ENCODE measurements at places on chromosomes 7 and 10. TPM values are rescaled to one million over a fixed set of nuclear protein-coding genes. Genes with fewer than 3 reads are reported as not detected.

Gene LRRD1
- not detected for total RNA-seq

DNA sequence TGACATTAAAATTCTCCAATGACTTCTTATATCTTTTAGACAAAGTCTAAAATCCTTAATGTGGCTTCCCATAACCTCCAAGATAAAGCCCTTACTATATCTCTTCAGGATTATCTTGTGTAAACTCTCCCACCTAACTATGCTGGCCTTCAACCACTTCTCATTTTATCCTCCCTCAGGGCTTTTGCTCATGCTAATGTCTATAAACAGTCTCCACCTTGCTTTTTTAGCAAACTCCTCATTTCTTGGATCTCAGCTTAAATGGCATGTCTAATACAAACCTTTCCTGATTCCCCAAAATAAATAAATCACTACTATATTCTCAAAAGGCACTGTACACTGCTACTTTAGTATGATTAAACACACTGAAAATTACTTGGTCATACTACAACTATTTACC, 181.2 kb downstream of the LRRN3 start:
- DNase-seq = no peak

DNA sequence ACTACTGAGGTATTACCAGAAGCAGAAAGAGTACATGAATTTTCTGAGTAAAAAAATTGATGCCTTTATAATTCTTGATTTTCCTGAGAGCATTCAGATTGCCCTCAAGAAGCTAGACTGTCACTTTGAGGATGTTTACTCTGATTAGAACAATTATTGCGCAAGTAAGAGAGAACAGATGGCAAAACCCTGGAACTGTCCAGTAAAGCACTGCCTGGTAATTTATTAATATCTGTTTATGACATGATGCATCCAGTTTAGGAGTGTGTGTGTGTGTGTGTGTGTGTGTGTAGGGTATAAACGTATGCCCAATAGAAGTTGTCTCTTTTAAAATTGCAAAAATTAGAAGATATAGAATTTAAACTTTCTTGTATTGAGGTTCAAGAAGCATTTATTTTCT, 379.7 kb downstream of the PHTF2 start:
- no peak for DNase-seq

DNA sequence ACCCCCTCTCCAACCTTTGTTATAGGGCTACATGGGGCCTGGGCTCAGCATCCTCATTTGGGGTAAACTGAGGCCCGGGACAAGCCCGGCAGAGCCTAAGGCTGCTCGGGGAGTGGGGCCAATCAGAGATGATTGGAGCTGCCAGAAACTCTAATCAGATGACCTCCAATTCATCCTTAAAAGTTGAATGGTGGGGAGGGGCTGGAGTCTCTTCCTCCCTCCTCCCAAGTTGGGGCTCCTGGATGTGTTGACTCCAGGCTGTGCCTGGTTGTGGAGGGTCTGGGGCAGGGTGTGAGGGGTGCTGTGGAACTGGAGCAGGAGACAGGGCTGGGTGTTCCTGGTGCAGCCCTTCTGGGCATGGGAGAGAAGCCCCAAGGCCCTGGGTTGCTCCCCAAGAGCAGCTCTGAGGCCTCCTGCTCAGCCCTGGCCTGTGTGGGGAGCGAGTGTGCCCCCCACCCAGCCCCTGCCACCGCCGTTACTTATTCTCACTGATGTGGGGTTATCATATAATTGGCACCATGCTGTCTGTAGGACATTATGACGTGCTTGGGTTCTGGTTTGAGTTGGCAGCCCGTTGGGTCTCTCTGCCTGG, 2.2 kb downstream of the BHLHA15 start:
- DNase-seq = no peak

DNA sequence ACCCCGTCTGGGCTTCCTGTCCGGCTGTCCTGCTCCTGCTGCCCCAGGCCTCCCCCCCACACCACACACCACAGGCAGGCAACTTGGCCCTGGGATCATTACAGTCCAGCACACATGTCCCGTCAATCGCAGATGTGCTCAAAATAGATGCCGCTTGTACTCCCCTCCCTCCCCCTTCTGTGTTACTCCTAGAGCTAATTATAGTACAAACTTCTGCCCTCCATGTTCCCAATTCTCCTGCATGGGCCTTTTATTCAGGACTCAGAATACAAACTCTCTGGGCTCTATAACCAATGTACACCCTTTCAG, at the start of gene SYNPO2L:
Gene SYNPO2L, minus strand, starts transcription at position 40 of the 309 bp plus-strand sequence. CDS start 107 bp downstream, outside the sequence.
- DNase-seq = no peak

GRCh38 chr10:126242397-126243260, 145.6 kb downstream of the ADAM12 start:
- DNase-seq = no peak

GRCh38 chr7:1532456-1533254, 2.2 kb downstream of the MAFK start:
- DNase-seq = peak; percentile 71

Gene ZNF365
- total RNA-seq = 4.7 TPM

- peak; percentile 43 for DNase-seq
These were observed 147.9 kb upstream of the FZD8 start for GRCh38 chr10:35789996-35790395.

- no peak for DNase-seq
These were observed 65.2 kb downstream of the ZMYND11 start for GRCh38 chr10:200405-200804.

DNA sequence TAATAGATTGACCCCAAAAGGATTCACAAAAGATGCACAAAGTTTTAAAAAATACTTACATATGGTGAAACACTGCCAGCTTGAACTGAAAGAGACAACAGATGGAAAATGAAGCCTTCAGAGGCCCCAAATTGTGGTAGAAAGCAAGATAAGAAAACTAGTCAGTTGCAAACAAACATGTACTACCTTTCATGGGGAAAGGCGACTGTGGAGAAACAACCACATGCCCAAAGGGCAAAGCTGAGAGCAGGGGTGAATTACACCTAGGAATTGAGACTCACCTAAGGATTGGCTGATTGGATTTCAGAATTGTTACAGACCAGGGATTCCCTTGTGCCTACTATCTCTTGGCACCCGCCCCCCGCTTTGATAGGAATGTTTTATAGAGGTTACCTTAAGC, 13.1 kb downstream of the EPC1 start:
- DNase-seq = no peak

Gene KEL
- not detected for total RNA-seq

DNA sequence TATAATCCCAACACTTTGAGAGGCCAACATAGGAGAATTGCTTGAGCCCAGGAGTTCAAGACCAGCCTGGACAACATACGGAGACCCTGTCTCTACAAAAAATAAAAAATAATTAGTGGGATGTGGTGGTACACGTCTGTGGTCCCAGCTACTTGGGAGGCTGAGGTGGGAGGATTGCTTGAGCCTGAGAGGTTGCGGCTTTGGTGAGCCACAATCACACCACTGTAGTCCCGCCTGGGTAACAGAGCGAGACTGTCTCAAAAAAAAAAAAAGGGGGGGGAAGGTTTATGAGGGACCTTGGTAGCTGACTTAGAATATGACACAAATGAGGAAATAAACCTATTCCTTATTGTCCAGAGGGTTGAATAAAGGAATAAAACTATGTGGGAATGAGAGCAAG, 30.8 kb downstream of the SCD start:
- DNase-seq = no peak

All from kidney epithelial cell (primary cell).